ENCODE measurements at places on chromosomes 1 and 21.

- no peak for DNase-seq
Observed at GRCh38 chr1:200174525-200175295, 147.2 kb downstream of the NR5A2 start.

DNA sequence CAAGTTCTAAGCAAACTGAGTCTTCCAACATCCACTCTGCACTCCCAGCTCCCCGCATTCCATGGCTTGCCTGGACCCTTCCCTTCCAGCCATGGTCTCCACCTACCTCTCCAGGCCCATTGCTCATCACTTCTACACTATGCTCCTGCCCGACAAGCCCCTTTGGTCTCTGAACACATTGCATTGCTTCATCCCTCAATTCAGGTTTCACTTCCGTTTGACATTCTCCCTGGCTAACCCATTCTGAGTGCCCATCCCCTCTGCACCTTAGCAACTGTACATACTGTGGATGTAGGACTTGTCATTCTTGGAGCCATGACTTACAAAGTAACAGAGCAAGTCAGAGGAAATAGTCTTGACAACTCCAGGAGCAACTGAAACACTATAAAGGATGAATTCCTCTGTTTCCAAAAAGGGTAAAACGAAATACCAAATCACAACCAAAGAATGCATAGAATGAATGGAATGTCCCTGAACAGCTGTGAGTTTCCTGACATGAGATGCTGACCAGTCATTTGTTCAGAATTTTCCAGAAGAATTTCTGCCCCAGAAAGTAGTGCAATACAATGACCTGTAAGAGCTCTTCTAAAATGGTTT, 66.7 kb downstream of the KCNJ6 start:
- DNase-seq, result no peak

DNA sequence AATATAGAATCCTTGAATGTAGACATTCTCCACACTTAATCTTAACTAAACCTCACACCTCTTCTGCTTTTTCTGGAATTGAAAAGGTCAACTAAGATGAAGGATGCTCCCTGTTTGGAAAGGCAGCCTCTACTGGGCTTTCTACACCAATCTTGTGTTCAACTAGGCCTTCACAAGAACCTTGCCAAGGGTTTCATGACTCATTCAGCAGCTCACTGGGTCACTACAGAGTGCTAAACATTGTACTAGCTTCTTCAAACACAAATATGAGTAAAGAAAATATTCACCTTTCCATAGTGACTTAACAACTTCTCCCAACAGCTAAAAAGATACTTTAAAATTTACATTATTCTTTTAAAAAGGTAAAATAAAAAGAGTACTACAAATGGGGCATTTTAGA, 135.3 kb upstream of the PRMT6 start:
- no peak for DNase-seq

GRCh38 chr1:160647329-160647720, 481 bp upstream of the SLAMF1 start:
- no peak for DNase-seq

DNA sequence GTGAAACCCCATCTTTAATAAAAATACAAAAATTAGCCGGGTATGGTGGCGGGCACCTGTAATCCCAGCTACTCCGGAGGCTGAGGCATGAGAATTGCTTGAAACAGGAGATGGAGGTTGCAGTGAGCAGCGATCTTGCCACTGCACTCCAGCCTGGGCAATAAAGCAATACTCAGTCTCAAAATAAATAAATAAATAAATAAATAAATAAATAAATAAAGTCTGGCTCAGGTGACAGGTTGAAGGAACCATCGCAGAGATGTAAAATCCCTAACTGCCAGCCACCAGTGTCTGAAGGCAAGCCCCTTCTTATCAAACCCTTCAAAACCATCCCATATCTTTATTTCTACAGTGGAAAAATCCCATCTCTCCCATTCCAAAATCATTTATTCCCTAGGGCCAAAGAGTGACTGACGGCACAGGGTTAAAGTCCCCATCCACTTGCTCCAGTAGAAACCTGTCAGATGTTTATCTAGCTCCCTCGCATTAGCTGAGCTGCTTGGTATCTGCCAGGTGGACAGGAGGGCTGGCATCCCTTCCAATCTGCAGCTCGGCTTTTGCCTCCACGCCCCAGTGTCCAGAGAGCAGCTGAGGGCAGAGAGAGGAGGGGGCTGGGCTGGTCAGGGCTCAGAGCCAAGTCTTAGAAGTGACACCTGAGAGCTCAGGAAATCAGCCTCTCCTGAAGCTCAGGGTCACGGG, 5.0 kb downstream of the CSRP1 start:
- DNase-seq, result no peak

- DNase-seq, result no peak
Observed at GRCh38 chr1:81287411-81288080, 513.2 kb upstream of the ADGRL2 start.

GRCh38 chr21:24945910-24946309, 661.4 kb downstream of the MRPL39 start:
- DNase-seq, result no peak

Data from SW 1271 (cell line).